SK-N-MC (cell line): ENCODE measurements at places on chromosomes 16 and 17.

DNA sequence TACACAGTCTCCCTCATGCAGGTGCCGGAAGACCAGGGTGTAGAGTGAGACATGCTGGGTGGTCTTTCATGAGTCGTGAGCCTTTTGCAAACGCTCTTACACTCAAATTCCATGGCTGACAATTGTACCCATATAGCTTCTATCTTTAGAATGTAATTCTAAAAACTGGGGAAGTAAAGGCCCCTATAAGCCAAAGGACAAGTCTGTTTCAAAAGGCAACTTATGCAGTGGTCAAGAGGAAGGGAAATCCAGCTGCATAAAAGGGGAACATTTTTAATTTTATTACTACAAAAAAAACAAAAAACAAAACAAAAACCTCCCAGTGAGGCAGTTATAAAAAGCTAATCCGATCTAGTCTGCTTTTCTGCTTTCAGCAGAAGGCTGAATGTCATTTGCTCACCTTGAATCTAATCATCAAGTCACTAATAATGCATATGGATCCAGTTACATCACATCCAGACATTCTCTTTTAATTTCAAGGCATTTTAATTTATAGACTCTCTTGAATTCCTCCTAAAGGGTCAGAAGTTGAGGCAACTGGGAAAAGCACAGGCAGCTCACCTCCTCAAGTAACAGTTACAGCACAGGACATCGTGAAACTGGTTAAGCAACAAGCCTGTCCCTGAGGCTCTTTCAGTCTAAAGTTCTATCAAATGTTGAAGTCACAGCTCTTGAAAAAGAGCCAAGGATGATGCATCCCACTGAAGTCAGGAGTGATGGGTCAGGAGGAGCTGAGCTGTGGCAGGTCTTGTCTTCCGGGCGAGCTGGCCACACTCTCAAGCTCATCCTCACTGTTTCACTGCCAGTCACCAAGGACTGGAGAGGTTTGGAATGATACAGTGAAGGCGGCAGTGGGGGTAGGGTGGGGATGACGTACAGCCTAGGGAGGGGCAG is 99.7 kb downstream of the VPS53 start:
- DNase-seq: no peak

- no peak for DNase-seq
Observed at GRCh38 chr16:58046936-58047335, 21.4 kb downstream of the MMP15 start.

DNA sequence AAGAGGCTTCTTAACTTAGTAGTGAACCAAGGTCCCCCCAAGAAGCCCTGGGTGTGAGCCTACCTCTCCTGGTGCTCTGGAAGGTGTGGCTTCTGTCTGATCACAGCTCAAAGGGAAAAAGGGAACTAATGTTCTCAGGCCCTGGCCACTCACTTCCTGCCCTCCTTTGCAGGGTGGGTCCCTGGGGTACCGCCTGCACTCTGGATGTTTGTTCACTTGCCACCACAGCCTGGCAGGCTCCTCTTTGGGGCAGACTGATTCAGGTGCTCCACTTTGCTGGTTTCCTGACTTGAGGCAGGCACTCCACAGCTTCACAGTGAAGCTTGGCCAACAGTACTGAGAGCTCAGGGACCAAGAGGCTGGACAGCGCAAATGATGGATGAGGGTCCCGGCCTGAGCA is 5.9 kb upstream of the MYO15A start:
- no peak for DNase-seq

DNA sequence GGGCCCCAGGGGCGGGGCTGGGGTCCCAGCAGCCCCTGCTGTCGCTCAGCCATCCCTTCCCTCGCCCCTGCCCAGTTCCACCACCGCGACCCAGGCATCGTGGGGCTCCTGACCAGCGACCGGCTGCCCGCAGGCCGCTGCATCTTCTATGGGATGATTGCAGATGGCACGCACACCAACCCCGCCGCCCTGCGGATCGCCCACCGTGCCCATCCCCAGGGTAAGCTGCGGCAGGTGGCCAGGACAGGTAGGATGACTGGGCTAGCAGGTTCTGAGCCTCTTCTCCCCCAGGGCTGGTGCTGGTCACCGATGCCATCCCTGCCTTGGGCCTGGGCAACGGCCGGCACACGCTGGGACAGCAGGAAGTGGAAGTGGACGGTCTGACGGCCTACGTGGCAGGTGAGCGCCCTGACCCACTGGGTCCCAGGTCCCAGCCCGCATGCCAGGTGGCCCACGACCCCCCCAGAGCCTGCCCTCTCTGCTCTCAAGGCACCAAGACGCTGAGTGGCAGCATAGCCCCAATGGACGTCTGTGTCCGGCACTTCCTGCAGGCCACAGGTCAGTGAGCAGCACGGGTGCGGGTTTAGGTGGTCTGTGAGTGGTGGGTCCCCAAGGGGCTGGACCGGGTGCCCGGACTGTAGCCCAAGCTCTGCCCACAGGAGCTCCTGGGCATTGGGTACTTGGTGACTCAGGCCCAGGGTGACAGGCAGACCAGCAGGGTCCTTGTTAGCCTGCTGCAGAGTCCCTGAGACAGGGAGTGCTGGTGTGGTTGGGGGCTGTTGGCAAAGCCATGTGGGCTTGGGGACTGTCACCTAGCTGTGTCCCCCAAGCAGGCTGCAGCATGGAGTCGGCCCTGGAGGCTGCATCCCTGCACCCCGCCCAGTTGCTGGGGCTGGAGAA is 2.8 kb downstream of the CEMP1 start:
- DNase-seq: no peak

GRCh38 chr17:78114831-78115723 is 13.5 kb downstream of the TMC6 start:
- no peak for DNase-seq

GRCh38 chr17:36650096-36650775 is 48.9 kb downstream of the MRM1 start:
- DNase-seq: no peak

- no peak for DNase-seq
Observed at GRCh38 chr17:39486242-39486641, 25.0 kb downstream of the CDK12 start.

GRCh38 chr17:58995247-58995940 is 111.3 kb downstream of the TRIM37 start:
- DNase-seq: no peak

DNA sequence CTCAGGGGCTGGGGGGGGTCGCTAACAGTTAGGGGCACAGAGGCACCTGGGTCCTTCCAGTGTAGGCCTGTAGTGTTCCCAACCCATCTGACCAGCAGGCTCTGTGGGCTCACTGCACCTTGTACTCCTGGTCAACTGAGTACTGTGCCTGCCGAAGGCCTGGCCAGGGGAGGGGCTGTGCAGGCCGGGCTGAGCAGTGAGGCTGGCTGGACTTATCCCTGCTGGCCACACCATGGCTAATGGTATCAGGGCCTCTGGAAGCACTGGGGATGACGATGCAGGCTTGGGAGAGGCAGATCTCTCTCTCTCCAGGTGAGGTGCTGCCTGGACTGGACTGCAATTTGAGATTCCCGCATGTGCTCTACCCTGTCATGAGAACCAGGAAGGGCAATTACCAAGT is 58.9 kb upstream of the SDK2 start:
- DNase-seq: no peak

GRCh38 chr17:82938486-82938872 is 98.7 kb upstream of the ZNF750 start:
- DNase-seq: no peak

GRCh38 chr17:50346313-50347116 is 589 bp downstream of the XYLT2 start:
- no peak for DNase-seq

DNA sequence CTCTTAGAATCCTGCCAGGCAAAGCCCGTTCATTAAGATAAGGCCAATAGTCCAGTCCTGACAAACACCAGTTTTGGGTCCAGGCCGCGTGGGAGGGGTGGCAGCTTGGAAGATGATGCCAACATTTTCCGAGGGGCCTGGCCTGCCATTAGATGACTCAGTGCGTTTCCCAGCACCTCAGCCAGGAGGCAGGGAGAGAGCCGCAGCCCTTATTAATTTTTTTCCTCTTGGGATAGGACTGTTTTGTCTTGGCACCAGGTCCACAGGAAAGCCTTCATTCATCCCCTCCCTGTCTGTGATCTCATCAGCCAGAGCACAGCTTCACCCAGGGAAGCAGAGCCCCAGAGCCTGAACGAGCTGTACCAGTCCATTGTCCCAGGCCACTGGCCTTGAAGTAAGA is 4.7 kb upstream of the NDEL1 start:
- no peak for DNase-seq

GRCh38 chr16:31168848-31169247 is 11.1 kb upstream of the FUS start:
- DNase-seq: no peak

DNA sequence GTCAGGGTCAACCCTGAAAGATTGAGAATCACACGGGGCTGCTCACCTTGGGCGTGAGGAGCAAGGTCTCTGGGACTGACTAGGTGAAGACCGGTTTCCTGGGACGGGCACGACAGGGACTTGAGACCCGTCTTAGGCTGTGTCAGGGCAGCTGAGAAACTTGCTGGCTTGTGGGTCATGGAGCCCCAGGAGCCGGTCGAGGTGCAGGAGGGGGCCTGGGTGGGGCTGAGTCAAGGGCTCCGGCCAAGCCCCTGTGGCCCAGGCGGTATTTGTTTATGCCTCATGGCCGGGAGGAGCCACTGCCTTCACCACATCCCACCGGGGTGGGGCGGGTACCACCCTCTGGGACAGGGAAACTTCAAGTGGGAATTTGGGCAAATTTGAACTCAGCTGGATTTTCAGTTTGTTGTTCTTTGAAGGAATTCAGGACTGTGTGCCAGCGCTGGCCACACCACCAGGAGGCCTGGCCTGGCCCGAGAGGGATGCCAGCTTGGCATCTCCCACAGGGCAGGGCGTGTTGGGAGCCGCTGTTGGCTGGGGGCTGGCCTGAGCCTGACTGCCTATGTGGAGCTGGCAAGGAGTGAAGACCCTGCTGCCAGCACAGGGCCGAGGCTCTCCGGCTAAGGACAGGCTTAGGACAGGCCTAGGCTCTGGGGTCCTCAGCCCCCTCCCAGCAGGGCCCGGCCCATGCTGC is 116.1 kb downstream of the METRNL start:
- no peak for DNase-seq

- no peak for DNase-seq
Observed at GRCh38 chr16:49158029-49158642, 123.5 kb downstream of the CBLN1 start.

GRCh38 chr16:85527767-85528297 is 85.3 kb upstream of the GSE1 start:
- no peak for DNase-seq

DNA sequence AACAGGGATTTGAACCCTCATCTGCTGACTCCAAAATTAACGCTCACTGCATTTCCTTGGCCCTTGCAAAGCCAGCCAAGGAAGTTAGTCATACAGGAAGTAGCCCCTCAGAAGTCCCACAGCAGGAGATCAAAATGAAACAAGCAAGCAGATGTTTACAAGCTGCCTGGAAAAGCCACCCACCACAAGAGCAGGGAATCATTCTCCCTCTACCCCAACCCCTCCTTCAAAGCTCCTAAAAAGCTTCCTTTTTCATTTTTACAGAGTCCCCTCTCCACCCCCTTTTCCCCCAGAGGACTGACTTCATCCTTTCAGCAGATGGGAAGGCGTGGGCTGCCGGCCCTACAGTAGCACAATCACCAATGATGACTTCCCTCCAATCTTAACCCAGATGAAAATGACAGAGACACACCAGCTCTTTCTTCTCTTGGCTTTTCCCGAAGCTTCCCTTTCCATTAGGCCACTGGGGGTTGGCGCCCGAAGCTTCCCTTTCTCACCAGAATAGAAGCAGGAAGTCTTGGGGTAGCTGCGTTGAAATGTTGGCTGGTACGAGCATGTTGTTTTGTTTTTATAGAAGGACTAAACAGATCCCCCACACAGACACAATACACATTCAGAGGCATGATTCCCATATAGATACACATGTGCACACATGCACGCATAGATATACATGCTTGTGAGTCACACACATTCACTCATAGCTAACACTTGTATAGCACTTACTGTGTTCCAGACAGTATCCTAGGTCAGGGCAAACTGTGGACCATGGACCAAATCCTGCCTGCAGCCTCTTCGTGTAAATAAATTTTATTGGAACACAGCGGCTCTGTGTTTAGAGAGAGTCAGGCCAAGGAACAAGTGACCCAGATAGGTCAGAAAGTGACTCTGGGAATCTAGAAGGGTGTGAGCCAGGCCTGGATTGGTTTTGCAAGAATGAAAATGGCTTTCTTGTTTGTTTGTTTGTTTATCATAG is 17.4 kb downstream of the ITPRIPL2 start:
- peak; percentile 76 for DNase-seq

DNA sequence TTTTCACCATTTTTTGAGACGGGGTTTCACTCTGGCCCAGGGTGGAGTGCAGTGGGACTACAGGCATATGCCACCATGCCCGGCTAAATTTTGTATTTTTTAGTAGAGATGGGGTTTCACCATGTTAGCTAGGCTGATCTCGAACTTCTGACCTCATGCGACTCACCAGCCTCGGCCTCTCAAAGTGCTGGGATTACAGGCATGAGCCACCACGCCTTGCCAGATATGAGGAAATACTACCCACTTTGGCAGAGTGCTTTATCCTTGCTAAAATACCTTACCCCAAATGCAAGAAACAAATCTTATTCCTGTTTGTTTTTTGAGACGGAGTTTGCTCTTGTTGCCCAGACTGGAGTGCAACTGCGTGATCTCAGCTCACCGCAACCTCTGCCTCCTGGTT is 62.9 kb upstream of the MGAT5B start:
- DNase-seq: no peak

DNA sequence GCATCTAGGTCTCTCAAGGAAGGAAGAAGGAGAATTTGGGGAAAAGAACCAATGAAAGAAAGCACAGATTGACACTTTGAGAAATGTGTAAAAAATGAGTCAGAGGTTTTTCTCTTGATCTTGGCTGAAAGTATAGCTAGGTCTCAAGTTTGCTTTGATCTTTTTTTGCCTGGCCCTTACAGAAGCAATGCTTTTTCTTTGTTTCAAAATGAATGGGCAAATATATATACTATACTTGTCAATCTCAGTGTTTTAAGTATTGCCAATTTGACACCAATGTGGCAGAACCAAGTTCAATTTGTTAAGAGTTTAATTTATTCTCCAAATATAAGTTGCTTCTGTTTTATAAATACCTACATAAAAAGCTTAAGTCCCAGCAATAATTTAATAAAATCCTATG is 119.6 kb downstream of the PPM1E start:
- DNase-seq: no peak

GRCh38 chr16:66486773-66487579 is 59.9 kb downstream of the BEAN1 start:
- no peak for DNase-seq

- no peak for DNase-seq
Observed at GRCh38 chr16:85690469-85691064, 1.8 kb upstream of the GINS2 start.

- no peak for DNase-seq
Observed at GRCh38 chr16:57628008-57628781, at the start of gene ADGRG1. ADGRG1 (plus strand) TSS chr16:57628630; CDS start chr16:57650288, 21,658 bp downstream.

GRCh38 chr16:78879011-78879410 is 721.5 kb downstream of the MAF start:
- no peak for DNase-seq

- no peak for DNase-seq
Observed at GRCh38 chr16:10343124-10343760, 42.6 kb upstream of the ATF7IP2 start.

GRCh38 chr17:76686538-76687297 is 24.0 kb downstream of the MXRA7 start:
- DNase-seq: no peak
